H9 (cell line): ENCODE measurements at places on chromosomes 16 and 17.

- no peak overlapping the region for H3K27ac ChIP-seq
- H3K4me1 ChIP-seq, result no peaks in the 10 kb centered on the region; the same call in 1 of the 2 replicates
- no peak overlapping the region for H3K4me3 ChIP-seq
- no peaks in the 10 kb centered on the region for H3K36me3 ChIP-seq
- DNase-seq, result no peak
Measured at GRCh38 chr16:57107321-57107922, 15.0 kb downstream of the CPNE2 start.

DNA sequence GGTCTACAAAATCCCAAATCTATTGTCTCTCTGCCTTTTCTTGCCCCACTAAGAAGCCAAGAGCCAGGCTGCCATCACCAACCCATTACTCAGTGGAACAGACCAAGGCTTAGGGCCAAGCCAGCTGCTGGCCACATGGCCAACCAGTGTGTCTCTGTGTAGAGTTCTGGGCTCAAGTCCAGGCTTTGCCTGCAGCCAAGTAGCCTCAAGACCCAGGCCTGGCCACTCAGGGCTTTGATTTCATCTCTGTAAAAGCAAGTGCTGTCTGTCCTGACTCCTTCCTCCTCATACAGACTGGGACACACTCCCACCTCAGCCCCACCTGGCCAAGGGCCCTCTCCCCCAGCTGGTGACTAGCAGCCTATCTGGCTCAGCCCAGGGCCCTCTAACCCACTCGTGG, 14.6 kb downstream of the SREBF1 start:
- no peak overlapping the region for H3K4me3 ChIP-seq
- no peak overlapping the region for H3K27ac ChIP-seq
- no peaks in the 10 kb centered on the region for H3K27me3 ChIP-seq
- peaks cover 46% of the 10 kb centered on the region for H3K36me3 ChIP-seq
- H3K4me1 ChIP-seq, result peaks cover 11% of the 10 kb centered on the region

DNA sequence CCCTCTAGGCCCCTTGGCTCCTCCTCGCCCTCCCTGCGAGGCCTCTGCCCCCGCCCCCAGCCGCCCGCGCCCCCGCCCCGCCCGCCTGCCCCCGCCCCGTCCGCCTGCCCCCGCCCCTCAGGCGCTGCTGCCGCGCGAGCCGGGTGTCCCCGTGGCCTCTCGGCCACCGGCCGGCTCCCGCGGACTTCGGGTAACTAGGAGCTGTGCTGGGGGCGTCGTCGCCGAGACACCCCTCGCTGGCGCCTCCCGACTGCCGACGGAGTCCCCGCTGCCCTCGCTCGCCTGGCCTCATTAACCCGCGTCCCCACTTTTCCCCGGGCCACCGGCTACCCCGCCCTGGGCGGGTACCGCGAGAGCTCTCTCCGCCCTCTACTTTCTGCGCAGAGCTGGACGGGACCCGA, at the start of gene TLCD1:
Gene TLCD1 (minus strand): TSS at position 8 of the 401 bp plus-strand sequence. CDS start 136 bp downstream, outside the sequence.
- H3K4me3 ChIP-seq, result peak within 1 kb of the TSS; percentile 96
- no peaks in the 10 kb centered on the region for H3K27me3 ChIP-seq
- peak; percentile 90 for DNase-seq
- 0 out of 2 replicates have a peak, but pooled peaks cover 7% of the 10 kb centered on the region for H3K4me1 ChIP-seq
- peak within 1 kb of the TSS; percentile 92 for H3K27ac ChIP-seq

DNA sequence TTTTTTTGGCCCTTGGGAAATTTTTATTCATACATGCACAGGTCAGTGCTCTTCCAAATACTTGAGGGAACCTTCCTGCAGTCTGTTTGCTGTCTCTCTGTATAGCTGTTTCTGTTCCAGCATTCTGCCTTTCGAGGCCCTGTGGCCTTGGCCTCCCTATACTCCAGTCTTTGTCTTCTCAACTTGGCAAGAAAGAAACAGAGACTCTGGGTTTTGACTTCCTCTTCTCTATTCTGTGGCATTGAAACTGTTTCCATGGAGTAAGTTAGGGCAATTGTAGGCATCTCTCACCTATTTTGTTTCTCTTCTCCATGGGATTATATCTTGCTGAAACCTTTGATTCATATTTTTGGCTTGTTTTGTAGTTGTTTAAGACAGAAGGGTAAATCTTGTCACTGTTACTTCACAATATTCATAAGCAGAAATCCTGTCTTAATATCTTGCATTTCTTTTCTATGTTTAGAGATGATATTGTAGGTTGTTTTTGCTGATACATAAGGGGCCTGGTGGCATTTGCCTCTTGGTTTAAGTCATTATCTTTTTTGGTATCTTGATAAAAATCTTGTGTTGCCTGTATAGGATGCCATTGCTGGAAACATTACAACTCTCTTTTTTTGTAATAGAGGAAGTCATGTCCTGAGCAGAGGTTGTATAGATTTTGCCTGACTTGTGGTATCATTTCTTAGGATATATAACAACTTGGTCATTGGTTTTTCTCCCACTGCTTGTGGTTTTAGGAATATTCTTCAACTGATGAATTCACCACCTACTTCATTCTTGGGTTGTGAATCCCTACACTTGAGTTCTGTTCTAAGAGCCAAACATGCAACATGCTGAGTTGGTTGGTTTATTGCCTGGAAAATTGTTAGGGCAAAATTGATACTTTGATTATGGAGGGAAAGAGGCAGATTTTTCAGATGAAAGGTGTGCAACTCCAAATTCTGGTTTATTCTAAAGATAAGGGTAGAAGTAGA, 168.6 kb downstream of the FTO start:
- no peak overlapping the region; the same call in 2 of the 3 replicates for H3K4me3 ChIP-seq
- DNase-seq, result no peak
- H3K27me3 ChIP-seq, result no peaks in the 10 kb centered on the region
- no peak overlapping the region for H3K27ac ChIP-seq
- peaks cover 9% of the 10 kb centered on the region for H3K36me3 ChIP-seq

DNA sequence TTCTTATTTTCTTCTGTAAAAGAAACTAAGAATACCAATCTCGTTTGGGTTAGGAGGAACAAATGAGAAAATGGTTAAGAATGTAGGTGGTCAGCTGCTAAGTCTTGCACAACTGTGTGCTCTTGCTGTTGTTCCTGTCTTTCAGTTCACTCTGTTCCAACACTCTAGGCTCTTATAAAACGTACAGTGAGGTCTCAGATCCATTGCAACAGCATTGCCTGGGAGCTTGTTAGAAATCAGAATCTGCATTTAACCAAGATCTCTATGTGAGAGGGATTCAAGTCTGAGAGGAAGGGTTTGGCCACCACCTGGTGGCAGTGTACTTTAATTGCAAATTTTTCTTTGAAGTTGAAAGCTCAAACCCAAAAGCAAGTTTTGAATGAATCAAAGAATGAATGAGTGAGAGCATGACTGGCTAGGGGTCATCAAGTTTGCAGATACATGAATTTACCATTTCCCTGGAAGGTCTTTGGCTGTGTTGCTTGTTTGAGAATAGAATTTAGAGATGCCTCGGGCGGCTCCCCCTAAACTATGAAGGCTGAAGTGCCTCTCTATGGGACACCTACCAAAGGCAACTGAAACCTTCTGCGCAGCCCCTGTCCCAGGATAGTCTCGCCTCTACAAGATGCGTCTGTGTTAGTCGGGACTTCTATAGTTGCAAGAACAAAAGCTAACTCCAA, 2.5 kb downstream of the ALOX15B start:
- no peak overlapping the region for H3K4me3 ChIP-seq
- H3K27ac ChIP-seq, result no peak overlapping the region
- H3K4me1 ChIP-seq, result 0 out of 2 replicates have a peak, but pooled peaks cover 2% of the 10 kb centered on the region
- no peaks in the 10 kb centered on the region for H3K27me3 ChIP-seq

DNA sequence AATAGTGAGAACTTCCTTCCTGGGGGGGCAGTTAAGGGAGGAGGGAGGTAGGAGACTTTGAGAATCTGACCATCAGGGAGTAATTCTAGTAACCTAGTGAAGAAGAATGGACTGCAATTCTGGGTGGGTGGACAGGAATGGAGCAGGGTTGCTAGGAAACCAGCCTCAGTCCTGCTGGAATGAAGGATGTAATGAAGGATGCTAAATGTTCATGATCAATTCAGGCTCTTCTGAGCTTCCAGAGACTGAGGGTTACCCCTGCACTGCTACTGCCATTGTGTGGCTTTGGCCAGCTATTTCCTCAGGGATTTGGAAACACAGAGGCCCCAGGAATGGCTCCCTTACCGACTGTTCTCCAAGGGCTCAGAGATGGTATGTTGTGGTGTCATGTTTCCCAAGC, 116.4 kb downstream of the UTP18 start:
- no peaks in the 10 kb centered on the region for H3K27me3 ChIP-seq
- H3K27ac ChIP-seq, result no peak overlapping the region
- no peak for DNase-seq
- no peaks in the 10 kb centered on the region; the same call in 2 of the 3 replicates for H3K36me3 ChIP-seq

DNA sequence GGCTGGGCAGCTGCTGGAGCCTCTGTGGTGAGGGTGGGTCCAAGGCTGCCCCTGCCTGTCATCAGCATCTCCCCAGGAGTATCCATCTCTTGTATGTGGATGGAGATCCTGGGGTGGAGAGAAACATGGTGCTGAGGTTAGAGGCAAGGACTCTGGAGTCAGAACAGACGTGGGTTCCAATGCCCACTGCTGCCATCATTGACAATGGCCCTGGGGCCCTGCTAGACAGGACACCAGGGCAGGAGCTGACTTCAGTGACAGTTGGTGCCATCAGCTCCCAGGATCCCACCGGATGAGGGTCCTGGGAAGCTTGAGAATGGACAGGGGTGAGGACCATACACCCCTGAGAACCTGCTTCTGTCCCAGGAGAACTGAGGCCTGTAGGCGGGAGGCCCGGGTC, 15.6 kb downstream of the MYLK3 start:
- H3K4me3 ChIP-seq, result no peak overlapping the region
- DNase-seq, result no peak
- no peaks in the 10 kb centered on the region for H3K36me3 ChIP-seq
- H3K27me3 ChIP-seq, result no peaks in the 10 kb centered on the region
- no peaks in the 10 kb centered on the region for H3K4me1 ChIP-seq
- no peak overlapping the region for H3K27ac ChIP-seq

- no peak for DNase-seq
- H3K36me3 ChIP-seq, result peaks cover 1% of the 10 kb centered on the region; the same call in 1 of the 3 replicates
- H3K27ac ChIP-seq, result no peak overlapping the region
- H3K4me3 ChIP-seq, result no peak overlapping the region
Measured at GRCh38 chr16:1177750-1178149, 24.8 kb downstream of the CACNA1H start.

DNA sequence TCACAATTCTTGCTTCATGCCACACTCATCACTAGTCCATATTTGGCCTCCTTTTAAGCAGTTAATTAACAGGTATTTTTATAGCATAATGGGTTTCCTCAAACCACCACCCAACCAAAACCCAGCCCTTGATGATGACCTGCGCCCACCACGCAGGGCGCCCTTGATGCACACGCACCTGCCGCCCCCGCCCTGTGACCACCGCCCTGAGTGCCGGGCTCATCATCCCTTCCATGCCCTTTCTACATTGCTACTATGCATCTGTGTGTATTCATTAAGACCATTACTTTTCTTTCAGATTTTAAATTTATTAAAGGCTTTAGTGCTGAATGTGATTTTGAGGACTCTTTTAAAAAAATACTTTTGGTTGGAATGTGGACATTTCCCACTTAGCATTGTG, 204.8 kb upstream of the CHMP6 start:
- no peaks in the 10 kb centered on the region for H3K27me3 ChIP-seq
- no peak overlapping the region for H3K27ac ChIP-seq
- peaks cover 2% of the 10 kb centered on the region; the same call in 1 of the 2 replicates for H3K4me1 ChIP-seq
- DNase-seq, result no peak

DNA sequence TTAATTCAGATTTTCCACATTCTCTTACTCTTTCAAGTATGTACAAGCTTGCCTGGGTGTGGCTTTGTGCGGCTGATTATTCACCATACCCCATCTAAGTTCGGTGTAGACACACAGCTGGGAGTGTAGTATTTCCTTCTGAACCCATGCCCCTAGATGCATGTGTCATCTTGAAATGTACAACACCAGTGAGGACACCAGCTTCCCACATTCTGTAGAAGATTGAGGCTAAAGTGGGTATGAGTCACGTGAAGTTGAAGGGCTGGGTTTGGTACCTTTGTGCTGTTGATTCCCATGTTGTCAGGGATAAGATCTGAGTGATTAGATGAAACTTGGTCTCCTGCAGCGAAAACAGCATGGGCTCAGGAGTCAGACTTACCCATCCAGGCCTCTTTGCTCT, 14.6 kb upstream of the DHX8 start:
- H3K4me3 ChIP-seq, result no peak overlapping the region
- no peak overlapping the region for H3K27ac ChIP-seq
- H3K27me3 ChIP-seq, result no peaks in the 10 kb centered on the region
- H3K4me1 ChIP-seq, result no peaks in the 10 kb centered on the region
- no peaks in the 10 kb centered on the region for H3K36me3 ChIP-seq
- DNase-seq, result no peak

- H3K36me3 ChIP-seq, result peaks cover 28% of the 10 kb centered on the region
- peaks cover 8% of the 10 kb centered on the region; the same call in 1 of the 2 replicates for H3K4me1 ChIP-seq
- no peak for DNase-seq
- no peak overlapping the region for H3K4me3 ChIP-seq
- H3K27me3 ChIP-seq, result no peaks in the 10 kb centered on the region
- peak overlapping the region; percentile 75 for H3K27ac ChIP-seq
Measured at GRCh38 chr16:83813823-83814658, 6.3 kb downstream of the HSBP1 start.

- no peaks in the 10 kb centered on the region for H3K4me1 ChIP-seq
- H3K27ac ChIP-seq, result no peak overlapping the region
- no peaks in the 10 kb centered on the region for H3K27me3 ChIP-seq
- H3K4me3 ChIP-seq, result no peak overlapping the region
- DNase-seq, result no peak
- H3K36me3 ChIP-seq, result no peaks in the 10 kb centered on the region
Measured at GRCh38 chr16:15897834-15898254, 9.4 kb upstream of the CEP20 start.

- no peaks in the 10 kb centered on the region for H3K36me3 ChIP-seq
- no peak within 1 kb of the TSS for H3K27ac ChIP-seq
- H3K4me1 ChIP-seq, result peaks cover 5% of the 10 kb centered on the region; the same call in 1 of the 2 replicates
Measured at GRCh38 chr17:29622337-29623282, at the start of gene CORO6. CORO6 (minus strand) TSS chr17:29622912; CDS start chr17:29621421, 1,491 bp downstream.

DNA sequence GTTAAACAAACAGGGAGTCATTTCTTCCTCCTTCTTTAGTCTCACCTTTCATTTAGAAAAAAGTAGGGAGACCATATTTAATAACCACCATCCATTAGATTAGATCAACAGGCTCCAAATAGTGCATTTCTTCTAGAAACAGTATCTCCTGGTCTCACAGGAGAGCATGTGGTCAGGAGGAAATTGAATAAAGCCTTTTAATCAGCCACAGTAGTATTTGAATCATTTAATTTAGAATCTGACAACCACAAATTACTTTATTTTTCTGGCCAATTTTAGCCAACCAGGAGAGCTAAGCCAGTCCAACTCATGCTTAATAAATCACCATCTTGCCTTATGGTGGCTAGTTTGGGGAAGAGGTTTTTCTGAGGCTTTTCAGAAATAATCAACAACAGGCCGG, 26.3 kb upstream of the ZFP90 start:
- no peak for DNase-seq
- no peak overlapping the region for H3K27ac ChIP-seq
- no peak overlapping the region for H3K4me3 ChIP-seq
- no peaks in the 10 kb centered on the region for H3K4me1 ChIP-seq
- H3K27me3 ChIP-seq, result no peaks in the 10 kb centered on the region; the same call in 1 of the 2 replicates

DNA sequence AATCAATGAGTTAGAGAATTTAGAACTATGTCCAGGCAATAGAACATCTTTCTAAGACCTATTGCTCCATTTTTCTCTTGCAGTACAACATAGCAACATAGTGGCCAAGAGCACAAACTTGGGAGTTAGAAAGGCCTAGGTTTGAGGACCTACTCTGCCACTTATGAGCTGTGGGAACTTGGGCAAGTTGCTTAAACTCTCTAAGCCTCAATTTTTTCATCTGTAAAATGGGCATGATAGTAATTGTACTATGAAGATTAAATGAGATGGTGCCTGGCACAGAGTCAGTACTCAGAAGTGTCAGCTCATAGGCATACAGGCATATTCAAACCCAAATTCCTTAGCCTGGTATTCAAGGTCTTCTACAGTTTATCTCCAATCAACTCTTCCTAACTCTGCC, 25.1 kb downstream of the IRX5 start:
- no peak overlapping the region for H3K4me3 ChIP-seq
- DNase-seq, result no peak
